ENCODE measurements at places on chromosomes 2 and 18. TPM values are rescaled to one million over a fixed set of nuclear protein-coding genes. Genes with fewer than 3 reads are reported as not detected.

MYOM1 gene
- total RNA-seq, result 0.26 TPM

LYPD6 gene
- total RNA-seq, result 13.3 TPM

CABYR gene
- total RNA-seq, result 3.1 TPM

CSRNP3 gene
- 0.13 TPM for total RNA-seq

LONRF2 gene
- not detected for total RNA-seq

B3GNT7 gene
- total RNA-seq, result 7.2 TPM

CD226 gene
- total RNA-seq, result 1.5 TPM

ACVR1C gene
- total RNA-seq, result under 0.01 TPM

SERPINE2 gene
- total RNA-seq, result 1.8 TPM

SELENOI gene
- total RNA-seq, result 10.0 TPM

VIL1 gene
- total RNA-seq, result not detected

FMNL2 gene
- 29.0 TPM for total RNA-seq

RGPD5 gene
- 18.6 TPM for total RNA-seq

DHRS9 gene
- not detected for total RNA-seq

IL1F10 gene
- total RNA-seq, result not detected

RAB6C gene
- not detected for total RNA-seq

FSIP2 gene
- total RNA-seq, result under 0.01 TPM

CXCR4 gene
- total RNA-seq, result 26.8 TPM

TUBA4A gene
- 12.1 TPM for total RNA-seq

CHMP1B gene
- total RNA-seq, result 70.9 TPM

ZSWIM2 gene
- under 0.01 TPM for total RNA-seq

LYPD6B gene
- total RNA-seq, result not detected

PTPRN gene
- total RNA-seq, result not detected

CENPO gene
- 9.2 TPM for total RNA-seq

PUM2 gene
- total RNA-seq, result 58.5 TPM

ACOXL gene
- total RNA-seq, result not detected

FOXD4L1 gene
- not detected for total RNA-seq

CXCR1 gene
- not detected for total RNA-seq

TMEM200C gene
- under 0.01 TPM for total RNA-seq

TCF7L1 gene
- 6.2 TPM for total RNA-seq

BCL11A gene
- 0.64 TPM for total RNA-seq

LDLRAD4 gene
- total RNA-seq, result 6.7 TPM

PLB1 gene
- 0.26 TPM for total RNA-seq

HAAO gene
- not detected for total RNA-seq

IL36RN gene
- not detected for total RNA-seq

SLC9A2 gene
- not detected for total RNA-seq

CHRNA1 gene
- 0.90 TPM for total RNA-seq

CACNB4 gene
- under 0.01 TPM for total RNA-seq

CDH20 gene
- not detected for total RNA-seq

RALB gene
- 182 TPM for total RNA-seq

KCNG2 gene
- 0.26 TPM for total RNA-seq

SPATA3 gene
- total RNA-seq, result not detected

APCDD1 gene
- total RNA-seq, result not detected

KCNS3 gene
- 0.25 TPM for total RNA-seq

FBXO48 gene
- total RNA-seq, result 0.25 TPM

PXDN gene
- total RNA-seq, result 195 TPM

MAP3K19 gene
- total RNA-seq, result not detected

ABCG5 gene
- not detected for total RNA-seq

IL36A gene
- not detected for total RNA-seq

MARCO gene
- total RNA-seq, result not detected

CNOT11 gene
- 18.5 TPM for total RNA-seq
